ENCODE measurements at places on chromosomes 13 and 19. TPM values are rescaled to one million over a fixed set of nuclear protein-coding genes. Genes with fewer than 3 reads are reported as not detected.

Gene CLEC11A
- total RNA-seq = 11.4 TPM

Gene DKKL1
- total RNA-seq = not detected

Gene IFI30
- total RNA-seq = 4.4 TPM

Gene ZNF90
- total RNA-seq = 1.2 TPM

Gene CNMD
- total RNA-seq = not detected

Gene IZUMO1
- total RNA-seq = not detected

DNA sequence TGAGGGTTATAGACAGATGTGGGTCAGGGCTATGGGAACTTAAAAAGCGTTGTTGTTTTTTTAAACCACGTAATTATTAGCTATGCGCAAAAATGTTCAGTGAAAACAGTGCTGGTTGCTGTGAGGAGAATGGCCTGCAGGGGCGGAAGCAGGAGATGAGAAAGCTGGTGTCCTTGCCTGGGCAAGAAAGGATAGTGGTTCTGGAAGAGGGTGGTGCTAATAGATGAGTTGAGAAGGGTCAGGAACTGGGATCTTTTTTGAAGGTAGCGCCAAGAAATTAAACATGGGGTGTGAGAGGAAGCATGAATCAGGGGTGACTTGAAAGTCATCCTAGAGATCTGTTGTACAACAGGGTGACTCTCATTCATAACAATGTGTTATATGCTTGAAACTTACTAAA lies 4.8 kb upstream of the SMG9 start:
- no peak for ATAC-seq

DNA sequence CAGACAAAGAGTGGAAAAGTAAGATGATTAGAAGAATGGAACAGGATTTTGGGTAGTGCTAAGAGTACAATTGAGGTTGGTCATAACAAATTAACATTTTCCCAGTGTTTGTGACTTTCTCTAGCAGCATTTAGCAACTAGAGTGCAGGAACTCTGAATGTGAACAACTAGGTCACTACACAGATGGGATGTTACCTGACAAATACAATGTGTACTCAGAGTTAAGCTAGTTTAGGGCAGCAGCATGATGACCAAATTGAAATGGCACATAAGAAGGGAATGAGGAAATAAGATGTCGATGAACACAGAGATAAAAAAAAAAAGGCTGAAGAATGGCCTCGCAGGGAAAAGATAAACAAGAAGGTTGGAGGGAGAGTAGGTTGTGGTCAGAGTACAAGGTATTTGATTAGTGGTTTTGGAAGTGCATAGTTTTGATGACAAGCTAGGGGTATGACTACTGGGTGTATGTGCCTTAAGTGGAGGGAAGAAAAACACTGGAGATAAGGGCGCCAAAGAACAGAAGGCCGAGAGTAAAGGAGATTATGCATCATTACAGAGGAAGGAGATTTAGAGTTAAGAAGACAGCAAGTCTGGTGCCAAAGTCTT lies 381.1 kb downstream of the FGF14 start:
- ATAC-seq = no peak

DNA sequence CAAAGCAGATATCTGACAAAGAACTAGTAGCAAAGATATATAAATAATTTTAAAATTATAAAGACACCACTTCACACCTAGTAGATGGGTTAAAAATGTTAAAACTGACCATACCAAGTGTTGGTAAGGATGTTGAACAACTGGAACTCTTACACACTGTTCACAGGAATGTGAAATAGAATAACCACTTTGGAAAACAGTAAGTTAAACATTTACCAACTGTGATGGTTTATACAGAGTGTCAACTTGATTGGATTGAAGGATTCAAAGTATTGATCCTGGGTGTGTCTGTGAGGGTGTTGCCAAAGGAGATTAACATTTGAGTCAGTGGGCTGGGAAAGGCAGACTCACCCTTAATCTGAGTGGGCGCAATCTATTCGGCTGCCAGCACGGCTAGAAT lies 19.2 kb downstream of the UTP14C start:
- no peak for ATAC-seq

DNA sequence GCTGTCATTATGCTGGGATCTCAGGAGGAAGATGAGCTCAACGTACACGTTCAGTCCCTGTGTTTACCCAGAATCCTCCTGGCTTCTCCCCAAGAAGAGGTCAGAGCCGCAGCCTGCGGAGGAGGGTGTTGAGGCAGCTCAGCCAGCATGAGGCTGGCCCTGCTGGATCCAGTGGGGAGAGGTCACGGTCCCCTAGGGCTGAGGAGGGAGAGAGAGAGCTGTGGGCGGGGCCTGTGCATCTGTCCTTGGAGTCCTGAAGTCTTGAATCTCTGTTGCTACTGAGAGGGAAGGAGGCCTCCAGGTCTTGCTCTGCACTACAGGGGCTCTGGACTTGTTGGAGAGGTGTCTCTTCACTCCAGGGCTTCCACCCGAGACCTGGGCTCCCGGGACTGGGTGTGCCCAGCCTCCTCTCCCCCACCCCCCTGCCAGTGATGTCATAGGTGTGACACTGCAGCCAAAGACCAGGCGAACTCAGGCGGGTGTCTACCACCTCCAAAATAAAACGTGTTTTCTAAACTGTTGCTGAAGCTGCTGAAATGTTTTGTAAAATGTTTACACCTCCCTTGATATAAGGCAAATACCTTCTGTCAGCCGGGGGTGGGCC lies 77.9 kb upstream of the KCTD15 start:
- no peak for ATAC-seq

DNA sequence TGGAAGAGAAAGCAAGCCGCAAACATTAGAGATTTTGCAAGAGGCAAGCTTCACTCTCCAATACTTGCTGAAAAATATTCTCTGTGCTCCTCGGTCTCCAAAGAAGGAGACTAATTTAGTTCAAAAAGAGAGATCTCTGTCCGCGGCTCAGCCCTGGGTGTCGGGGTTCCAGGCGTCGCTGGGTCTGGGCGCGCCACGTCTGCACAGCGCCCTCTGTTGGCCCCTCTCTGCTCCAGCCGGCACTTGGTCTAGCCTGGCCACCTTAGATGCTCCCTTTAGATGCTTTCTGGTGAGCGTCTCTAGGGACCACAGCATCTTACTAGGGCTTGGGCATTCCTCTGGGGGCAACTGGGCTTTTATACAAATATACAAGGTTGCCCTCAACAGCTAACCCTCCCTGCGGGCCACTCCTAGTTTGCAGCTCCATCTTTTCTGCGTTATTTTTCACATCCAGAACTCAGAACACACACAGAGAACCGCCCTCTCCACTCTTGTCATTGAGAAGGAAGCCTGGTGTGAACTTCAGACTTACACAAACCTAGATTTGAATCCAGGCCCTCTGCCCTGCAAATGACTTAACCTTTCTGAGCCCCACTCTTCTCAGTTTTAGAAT lies 78.3 kb downstream of the CYSLTR2 start:
- ATAC-seq = no peak
